ENCODE measurements at places on chromosomes 3 and 15.

DNA sequence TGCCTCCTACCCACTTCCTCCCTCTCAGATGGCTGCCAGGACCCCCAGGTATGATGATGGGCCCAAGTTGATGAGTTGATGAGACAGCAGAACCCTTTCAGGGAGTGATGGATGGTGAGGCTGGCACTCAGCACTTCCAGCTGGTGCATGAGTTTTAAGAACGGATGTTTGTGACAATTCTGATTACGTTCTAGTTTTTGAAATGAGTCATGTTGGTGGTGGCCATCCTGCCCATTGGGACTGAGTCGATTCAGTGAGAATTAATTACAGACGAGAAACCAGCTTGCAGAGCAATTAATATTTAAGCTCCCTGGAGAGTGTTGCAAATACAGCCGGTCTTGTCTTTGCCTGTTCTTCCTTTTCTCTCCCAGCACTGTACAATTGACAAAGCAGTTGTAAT, 56.9 kb upstream of the NR2C2 start:
- no peak for DNase-seq

DNA sequence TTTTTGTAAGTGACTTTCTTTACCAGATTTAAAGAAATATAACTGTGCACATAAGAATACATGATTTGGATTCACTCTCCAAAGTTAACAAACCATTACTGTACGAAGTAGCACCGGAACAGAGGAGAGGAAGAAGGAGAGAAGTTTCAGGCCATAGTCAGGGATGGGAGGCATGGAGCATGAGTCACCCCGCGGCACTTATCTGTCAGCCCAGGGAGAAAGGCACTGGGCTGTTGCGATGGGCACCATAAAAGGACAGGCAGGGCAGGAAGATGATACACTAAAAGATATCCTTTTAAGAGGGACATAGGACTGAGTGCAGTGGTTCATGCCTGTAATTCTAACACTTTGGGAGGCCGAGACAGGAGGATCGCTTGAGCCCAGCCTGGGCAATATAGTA, 37.0 kb downstream of the TTC23 start:
- no peak for DNase-seq

GRCh38 chr3:69560116-69560515, 174.2 kb upstream of the FRMD4B start:
- no peak for DNase-seq

DNA sequence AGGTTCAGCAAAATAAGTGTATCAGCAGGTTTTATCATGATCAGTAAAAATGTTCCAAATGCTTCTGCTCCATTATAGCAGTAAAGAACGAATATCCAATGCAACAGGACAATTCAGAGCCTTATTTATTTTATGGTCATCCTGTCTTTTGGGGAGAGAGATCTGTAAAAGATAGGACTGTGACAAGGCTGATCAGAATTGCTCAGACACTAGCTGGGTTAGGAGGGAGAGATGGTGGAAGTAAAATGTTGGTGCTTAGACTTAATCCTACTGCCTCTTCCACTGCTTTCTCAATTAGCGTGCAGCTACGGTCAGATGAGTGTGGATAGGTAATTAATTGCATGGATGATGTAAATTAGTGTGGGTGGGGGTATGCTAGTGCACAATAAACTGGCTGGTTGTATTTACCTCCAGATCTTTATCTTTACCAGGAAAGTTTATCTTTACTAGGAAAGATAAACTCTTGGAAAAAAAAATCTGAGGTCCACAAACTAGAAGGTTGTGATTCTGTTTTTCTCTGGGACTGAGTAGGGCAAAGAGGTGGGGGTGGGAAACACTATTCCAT, 2.2 kb downstream of the EID1 start:
- no peak for DNase-seq

DNA sequence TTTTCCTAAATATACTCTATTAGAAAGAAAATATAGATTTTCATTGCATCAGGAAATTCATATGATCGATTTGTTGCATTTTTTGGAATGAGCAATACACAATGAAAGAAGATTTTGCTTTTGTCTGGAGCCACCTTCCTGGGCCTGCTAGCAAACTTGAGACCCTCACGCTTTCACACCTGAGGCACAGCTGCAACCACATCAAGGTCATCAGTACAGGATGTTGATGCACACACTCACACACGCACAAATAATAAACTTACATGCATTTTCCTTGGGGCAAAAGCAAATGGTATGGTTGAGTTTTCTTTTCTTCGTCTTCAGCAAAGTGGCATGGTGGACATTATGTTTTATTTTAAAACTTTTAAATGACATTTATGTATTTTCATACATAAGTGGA, 64.8 kb upstream of the SATB1 start:
- no peak for DNase-seq

DNA sequence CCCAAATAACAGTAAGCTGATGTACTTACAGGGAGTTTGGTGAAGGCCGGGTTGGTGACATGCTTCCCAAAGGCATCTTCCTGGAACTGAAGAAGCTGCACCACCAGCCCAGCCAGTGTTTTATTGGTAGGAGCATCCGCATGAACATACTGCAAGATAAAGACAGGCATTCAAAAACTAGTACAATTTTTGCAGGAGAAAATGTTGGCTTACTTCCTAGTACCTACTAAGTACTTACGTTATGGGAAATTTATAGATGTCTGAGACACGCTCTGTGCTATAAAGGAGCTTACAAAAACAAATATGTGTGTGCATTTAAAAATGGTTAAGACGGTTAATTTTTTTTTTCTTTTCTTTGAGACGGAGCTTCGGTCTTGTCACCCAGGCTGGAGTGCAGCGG, 8.9 kb downstream of the SMARCC1 start:
- DNase-seq = no peak

DNA sequence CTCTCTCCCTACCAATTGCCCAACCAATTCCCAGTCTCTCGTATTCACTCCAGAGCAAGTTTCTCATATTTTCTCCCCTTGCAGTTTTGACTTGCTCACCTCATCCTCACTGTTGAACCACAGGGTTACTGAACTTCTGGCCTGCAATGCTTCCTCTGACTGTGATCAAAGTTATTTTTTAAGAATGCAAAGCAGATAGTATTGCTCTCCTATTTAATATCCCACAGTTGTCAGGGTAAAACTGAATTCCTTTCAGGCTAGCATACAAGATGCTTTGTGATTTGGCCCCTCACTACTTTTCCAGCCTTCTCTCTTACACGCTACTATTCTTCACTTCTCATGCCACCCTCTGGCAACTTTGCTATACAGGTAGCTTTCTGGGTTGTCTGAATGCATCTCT, 80.9 kb downstream of the LRRFIP2 start:
- no peak for DNase-seq

DNA sequence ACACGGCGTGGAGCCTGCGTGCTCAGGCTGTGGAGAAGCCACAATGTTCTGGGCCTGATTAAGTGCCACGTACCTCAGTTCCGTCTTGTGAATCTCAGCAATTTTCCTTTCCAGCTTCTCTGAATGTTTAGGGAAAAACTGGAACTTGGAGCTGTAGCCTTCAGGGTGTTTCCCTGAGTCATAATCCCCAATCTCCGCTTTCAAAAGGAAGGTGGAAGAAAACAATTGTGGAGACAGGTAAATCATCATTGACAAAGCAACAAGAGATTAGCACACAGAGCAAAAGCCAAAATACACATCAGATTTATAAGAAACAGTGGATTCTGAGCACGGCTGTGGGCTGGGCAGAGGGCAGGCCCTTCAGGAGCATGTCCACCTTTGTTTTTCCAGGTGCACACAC, 79.0 kb downstream of the WDR76 start:
- no peak for DNase-seq

- DNase-seq = no peak
Observed at GRCh38 chr15:74208901-74209559, 6.4 kb upstream of the STRA6 start.

DNA sequence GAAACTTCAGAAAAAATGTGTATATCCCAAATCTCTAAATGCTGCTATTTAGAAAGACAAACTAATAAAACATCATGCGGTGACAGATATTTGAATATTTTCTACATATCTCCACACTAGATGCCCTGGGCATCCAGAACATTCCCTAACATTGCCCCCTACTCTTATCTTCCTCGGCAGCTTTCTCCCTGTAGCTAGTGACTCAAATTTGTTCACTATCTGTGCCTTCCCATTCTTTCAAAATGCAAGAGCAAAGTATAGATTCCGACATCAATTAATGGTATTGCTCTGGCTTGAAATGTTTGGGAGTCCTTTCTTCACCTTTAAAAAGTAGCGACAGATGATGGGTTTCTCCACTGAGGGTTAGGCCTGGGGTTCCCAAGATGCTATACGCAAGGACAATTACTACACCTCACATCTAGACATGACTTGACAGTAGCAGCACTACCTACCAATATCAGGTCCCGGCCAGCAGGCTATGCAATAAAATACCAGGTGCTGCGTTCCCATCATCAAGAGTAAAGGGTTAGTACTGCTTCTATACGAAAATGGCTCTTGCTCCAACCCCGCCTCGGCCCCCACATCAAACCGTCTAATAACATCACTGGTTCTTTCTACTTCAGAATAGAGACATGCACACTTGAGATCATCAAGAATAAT, 631 bp downstream of the UBR1 start:
- no peak for DNase-seq

GRCh38 chr15:69465253-69465652, 12.6 kb downstream of the RPLP1 start:
- DNase-seq = no peak

DNA sequence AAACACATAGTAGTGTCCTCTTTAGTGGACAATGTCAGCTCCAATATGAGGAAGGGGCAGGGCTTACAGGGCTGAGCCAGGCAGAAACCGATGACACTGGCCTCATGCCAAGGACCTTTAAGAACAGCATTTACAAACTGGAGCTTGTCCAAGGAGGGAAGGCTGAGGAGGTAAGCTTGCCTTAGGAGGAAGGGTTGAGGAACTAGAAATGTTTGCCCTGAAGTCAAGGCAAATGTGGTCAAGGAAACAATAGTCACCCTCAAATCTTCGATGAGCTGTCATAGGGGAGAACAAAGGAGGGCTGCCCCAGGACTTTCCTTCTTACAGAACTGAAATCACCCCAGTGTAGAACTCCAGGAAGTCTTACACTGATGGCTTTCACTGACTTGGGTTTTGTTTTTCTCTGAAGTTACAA, 136.4 kb downstream of the LIPC start:
- DNase-seq = no peak

GRCh38 chr3:158522221-158523136, 48.5 kb upstream of the MLF1 start:
- DNase-seq = no peak

DNA sequence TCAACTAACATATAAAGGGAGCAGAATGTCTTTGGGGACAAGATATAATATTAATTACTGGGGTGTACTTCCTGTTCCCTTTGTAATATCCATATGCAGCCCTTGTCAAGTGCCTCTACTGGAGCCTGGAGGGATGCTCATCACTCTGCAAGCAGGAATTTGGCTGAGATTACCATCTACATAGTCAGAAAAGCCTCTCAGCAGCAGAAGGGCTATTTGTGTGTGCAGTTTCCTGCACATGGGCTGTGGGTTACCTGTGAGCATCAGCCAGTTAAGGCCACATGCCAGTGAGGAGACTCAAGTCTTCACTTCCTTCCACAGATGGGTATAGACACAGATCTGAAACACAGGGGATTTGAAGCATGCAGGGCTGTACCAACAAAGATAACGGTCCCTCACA, 278.1 kb upstream of the PLSCR5 start:
- DNase-seq = no peak

DNA sequence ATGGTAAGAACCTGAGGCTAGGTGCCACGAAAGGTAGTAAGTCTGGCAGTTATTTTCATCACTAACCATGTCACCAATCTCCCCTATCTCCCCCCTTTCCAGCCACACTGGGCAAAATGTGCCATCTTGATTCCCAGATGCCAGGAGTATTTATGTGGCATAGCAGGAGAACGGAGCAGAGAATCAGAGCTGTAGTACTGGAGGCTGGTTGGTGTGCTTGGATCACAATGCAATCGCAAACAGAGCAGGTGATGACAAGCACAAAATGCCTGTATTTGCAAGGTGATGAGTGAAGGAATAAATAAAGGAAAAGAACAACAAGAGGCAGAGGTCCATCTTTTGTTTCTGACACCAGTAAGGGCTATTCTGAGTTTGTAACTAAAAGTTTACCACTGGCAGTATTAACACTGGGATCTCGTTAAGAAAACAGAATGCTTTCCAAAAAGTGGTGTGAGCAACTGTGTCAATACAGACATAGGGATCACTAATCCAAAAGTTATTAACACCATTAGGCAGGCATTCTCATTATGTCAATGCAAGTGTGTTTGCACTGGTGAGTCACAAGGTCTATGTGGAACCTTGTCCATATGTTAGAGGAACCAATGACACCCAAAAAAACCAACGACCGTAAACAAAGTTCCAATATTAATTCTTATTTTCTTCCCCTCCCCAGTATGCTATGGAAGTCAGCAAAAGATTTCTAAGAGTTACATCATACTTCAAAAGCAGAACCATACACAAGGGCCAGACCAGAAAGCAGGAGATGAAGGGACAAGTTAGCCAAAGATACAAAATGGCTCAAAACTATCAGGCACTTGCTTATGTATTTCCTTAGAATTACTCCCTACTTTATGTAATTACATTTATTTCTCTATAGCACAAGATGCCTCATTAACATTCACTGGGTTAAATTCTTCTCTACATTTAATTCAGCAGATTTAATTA, 556.6 kb downstream of the FOXP1 start:
- no peak for DNase-seq

DNA sequence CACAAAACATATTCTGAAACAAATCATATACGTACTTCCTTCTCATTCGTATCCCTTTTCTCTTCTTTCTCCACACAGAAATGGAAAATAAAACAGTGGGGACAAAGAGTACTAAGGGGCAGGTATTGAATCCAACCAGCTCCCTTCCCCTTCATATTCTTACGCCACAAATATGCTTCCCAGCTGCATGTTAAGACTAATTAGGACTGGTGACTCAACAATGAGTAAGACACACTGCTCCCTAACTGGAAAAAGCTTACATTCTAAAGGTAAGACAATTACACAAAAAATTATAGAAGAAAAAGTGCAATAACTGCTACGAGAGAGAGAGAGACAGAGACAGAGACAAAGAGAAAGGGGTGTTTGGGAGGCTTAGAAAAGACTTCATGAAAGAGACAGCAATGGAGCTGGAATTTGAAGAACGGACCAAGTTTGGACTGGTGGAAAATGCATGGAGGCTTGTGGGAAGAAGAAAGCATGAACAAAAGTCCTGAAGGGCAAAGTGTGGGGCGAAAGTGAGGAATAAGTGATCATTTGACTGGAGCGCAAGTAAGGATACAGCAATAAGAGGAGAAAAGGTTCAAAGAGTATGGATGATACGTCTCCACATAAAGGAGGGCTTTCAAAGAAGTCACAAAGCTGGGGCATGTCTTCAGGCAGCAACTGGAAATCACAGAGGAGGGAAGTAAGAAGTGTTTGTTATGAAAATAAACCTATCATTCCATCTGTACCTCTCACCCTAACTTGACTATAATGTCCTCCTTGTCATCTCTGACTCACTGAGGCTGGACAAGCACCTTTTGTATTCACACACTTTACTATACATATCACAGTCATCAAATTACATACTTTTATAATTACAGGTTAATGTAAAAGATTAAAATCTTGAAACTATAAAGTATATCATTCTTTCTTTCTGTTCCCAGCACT, 49.2 kb downstream of the RYK start:
- DNase-seq = no peak

- DNase-seq = no peak
Observed at GRCh38 chr3:78633626-78634025, 1134.2 kb downstream of the ROBO1 start.
